ENCODE measurements at places on chromosomes 12 and 14.

GRCh38 chr14:92754966-92755365, 6.5 kb upstream of the LGMN start:
- no peak for DNase-seq

DNA sequence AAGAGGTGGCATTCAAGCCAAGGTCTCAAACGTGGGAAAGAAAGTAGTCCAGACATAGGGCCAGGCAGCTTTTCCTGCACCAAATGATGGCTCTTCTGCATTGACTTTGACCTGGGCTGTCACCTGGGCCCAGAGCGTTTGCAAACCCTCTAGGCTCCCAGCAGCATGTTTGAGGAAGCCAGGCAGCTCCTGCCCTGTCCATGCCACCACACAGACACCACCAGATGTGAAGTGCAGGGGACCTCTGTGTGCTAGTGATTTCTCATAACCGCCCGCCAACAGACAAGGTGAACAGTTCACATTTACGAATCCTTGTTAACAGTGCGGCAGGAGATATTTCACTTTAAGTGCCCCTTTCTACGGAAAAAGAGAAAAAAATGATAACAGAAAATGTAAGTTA, 49.8 kb upstream of the FAM222A start:
- no peak for DNase-seq

DNA sequence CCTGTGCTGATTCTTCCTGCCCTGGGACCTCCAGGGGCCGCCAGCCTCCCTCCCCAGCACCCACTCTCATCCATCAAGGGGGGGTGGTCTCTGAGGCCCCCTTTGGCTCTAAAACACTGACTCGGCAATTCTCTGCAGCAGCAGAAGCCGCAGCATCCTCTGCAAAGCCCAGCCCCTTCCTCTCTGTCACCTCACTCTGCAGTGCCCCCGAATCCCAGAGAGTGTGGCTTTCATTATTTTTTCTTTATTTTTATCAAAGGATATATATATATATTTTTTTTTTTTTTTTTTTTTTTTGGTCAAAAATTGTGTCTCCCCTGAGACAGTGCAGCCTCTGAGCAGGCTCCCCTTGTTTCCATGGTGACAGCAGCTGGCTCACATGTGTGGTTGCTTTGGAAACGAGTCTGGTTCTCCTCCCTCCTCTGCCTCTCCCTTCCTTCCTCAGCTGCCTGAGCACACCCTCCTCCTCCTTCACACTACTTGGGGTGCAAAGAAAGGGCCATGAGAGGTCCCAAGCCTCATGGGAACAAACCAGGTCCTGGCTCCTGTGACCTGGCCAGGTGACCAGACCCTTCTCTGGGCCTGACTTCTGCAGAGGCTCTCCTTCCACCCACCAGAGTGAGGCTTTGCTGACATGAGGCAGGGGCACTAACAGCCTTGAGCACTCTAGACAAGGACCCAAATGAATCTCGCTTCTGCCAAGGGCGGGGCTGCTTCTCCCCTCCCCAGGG, 100.5 kb downstream of the LRRC74A start:
- no peak for DNase-seq

DNA sequence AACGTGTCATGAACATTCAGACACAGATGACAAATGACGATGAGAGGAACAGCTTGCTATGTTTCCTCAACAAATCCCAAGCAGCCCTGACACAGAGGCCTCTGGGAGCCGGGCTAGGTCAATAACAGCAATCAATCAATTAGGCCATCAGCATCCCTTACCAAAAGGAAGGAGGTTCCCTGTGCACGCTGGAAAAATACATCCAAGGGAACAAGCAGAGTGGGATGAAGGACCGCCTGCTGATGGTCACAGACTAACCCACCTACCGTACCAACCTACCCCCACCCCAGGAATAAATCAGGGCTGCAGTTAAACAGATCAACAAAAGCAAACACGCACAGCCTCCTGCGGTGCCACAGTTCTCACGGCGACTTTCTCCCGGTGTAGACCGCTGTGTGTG, 265.1 kb upstream of the SFSWAP start:
- DNase-seq = no peak

DNA sequence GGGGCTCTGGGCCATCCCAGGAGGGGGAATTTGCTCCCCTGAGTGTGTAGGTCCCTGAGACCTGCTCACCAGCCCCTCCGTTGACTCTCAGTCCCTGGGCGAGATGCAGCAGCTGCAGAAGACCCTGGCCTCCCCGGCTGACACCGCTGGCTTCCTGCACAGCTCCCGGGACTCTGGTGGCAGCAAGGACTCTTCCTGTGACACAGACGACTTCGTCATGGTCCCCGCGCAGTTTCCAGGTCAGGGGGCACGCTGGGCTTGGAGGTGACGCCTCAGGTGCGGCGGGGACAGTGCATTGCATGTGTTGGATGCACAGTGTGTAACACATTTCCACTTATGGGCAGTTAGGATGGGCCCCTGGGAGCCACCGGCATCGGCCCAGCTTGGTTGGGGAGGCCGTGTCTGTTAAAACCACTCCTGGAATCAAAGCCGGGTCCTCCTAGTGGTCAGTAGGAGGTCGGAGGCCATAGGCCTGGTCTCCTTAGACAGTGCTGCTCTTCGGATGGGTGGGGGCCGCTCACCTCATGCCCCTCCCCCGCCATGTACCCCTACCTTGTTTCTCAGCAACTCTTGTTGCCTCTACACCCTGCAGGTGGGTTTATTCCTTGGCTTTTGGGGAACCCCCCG, 17.1 kb upstream of the PUS1 start:
- no peak for DNase-seq

GRCh38 chr14:74085047-74085637, 386 bp downstream of the LIN52 start:
- DNase-seq = no peak

- DNase-seq = no peak
These were observed 64.9 kb upstream of the KCNA5 start for GRCh38 chr12:4978737-4979136.

DNA sequence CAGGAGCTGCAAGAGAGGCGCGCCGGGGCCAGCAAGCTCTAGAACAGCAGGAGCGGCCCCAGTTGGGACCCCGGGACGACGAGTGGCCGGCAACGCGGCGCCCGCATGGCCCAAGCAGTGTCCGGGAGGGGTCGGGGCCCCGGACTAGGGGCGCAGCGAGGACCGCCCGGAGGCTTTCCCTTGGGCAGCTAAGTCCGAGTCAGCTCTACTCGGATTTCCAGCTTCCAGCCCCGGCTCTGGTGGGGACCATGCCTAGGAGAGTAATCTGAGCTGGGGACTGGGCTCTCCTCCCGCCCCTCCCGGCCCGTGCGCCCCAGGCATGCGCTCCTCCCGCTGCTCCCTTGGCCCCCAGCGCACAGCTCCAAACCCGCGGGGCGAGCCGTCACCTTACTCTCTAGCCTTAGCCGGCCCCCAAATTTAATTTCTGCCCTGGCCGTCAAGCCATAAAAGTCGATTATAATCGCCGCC, 41.6 kb upstream of the CAPRIN2 start:
- no peak for DNase-seq

DNA sequence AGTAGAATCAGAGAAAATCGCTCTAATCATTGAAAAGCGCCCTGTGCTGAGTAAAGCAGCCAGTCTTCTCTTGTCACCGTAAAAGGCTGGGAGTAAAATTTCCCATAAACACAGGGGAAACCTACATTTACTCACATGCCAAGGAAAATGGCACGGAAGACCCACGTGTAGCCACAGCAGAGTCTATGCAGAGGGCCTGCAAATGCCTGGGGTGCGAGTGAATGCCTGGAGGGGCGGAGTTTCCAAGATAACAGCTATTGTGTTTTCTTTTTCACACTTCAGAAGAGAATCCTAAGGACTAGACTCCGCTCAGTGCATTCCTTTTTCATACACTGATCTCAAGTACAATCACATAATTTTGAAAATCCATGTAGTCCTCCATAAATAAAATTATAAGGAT, 159.9 kb upstream of the FOXN3 start:
- DNase-seq = no peak

DNA sequence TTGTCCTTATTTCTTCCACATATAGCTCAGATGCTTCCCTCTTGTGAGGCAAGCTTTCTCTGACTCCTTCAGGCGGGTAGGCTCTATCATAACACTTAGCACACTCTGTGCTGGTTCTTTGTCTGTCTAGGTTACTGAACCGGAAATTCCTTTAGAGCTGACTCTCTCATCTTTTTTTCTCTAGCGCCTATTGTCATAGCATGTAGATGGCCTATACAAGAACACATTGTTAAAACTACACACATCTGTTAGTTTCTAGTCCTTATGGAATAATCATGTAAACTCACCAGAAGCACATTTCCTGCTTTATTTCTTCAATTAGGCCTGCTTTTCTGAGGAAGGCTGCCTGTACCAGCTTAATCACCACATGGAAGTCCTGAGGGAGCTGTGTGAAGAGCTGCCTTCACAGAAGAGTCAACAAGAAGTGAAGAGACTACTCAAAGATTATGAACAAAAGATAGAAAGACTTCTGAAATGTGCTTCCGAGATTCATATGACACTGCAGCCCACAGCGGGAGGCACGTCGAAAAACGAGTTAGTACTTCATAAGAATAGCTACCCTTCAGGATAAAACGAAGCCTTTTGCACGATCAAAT, 143.9 kb downstream of the SYNE2 start:
- no peak for DNase-seq

DNA sequence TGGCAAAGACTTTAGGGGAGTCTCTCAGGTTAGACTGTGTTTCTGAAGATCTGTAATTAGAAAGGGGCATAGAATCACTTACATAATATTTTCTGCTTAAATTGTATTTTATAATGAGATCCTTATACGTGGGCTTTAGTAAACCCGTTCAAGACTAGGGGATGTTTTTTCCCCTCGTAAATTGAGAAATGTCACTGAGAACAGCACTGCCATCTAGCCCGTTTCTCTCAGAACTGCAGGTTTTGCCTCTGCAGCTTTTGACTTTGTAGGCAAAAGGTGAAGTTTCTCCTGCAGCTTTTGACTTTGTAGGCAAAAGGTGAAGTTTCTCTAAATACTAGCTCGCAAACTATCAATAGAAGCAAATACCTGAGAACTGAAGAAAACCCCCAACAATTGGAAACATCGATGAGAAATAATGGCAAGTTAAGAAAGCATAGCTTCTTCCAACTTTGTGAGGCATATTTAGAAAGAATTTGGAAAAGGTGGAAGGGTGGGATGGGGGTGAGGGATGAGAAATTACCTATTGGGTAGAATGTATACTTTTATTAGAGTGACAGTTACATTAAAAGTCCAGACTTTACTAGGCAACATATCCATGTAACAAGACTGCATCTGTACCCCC, 9.9 kb upstream of the ASPG start:
- DNase-seq = no peak

GRCh38 chr12:59030415-59030814, 110.1 kb upstream of the LRIG3 start:
- no peak for DNase-seq

GRCh38 chr12:127083008-127083949, 1183.7 kb upstream of the TMEM132C start:
- peak; percentile 24 for DNase-seq

Data from epithelial cell of prostate (primary cell).